ENCODE measurements at places on chromosomes 4 and X.

GRCh38 chrX:107560041-107560440 lies 68.3 kb upstream of the PRPS1 start:
- no peak for DNase-seq

DNA sequence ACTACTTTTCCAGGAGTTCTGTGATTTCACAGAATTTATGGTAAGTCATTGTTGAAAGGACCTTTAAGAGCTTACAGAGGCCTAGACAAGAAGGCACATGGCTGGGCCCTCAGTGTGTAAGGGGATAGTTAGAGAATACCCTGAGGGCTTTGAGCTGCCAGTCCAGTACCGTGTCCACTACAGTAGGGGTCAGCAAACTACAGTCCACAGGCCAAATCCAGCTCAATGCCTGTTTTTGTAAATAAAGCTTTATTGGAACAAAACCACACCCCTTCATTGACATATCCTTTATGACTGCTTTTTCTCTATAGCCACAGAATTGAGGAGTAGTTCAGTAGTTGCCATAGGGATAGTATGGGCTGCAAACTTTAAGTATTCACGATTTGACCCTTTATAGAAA lies 176.2 kb downstream of the MID1 start:
- DNase-seq = no peak

DNA sequence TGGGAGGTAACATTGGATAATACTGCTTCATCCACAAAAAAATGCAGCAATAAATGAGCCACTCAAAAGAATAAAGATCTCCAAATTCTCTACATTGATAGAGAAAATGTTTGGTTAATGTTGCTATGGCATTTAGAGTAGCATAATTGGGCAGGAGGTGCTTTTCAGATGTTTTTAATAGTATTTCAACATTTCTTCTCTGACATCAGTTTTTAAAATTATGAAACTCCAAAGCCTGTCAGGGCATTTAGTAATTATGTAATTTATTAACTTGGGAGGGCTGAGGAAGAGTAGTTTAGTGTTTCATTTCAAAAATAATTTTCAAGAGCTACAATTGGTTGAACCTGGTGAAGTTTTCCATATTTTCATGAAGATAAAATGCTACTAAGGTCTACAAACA lies 211.3 kb upstream of the INTU start:
- DNase-seq = no peak

DNA sequence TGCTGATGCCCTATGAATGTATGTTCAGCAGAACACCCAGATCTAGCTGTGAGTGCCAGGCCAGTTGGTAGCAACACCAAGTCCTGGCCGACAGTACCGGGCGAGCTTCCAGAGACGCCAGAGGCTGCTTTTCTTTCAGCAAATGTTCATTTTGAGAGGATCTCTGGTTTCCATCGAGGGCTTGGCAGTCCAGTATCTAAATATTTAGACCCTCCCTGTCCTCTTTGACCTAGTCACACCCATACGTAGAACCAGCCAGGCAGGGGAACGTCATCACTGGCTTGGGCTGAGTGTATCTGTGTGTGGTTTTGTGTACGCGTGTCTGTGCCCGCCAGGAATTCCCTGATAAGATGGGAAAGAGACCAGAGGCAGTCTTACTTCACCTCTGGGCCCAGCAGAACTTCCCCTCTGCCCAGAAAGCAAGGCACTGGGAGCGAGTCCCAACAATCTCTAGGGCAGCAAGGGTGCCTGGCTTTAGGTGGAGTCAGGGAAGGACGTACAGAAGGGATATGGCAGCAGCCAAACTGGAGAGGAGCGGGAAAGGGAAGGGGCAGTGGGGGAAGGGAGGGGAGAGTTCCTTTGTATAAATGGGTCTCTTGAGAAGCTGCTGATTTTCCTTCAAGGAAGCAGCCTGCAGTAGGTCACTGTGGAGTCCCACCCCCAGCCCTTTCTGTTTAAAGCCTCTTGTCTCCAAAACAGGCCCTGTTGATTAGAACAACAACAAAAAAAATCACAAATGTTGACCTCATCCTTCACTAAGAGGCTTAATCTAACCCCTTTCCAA lies 15.0 kb upstream of the ELF4 start:
- DNase-seq = no peak

DNA sequence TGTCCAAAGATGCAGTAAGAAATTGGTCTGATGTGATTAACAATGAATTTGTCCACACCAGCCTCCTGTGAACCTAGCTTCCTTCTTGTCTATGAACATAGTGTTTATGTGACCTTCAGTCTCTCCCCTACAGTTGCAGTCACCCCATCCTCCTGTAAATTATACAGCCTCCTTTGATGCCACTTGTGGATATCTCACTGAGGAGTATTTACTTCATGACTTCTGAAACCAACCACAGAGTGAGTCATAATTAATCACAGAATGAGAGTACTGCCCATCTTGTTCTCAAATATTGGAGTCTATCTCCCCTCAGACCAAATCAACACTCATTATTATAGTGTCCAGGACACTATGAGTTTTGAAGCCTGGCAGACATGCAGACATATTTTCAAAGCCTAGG lies 27.3 kb upstream of the XAGE2 start:
- DNase-seq = no peak

DNA sequence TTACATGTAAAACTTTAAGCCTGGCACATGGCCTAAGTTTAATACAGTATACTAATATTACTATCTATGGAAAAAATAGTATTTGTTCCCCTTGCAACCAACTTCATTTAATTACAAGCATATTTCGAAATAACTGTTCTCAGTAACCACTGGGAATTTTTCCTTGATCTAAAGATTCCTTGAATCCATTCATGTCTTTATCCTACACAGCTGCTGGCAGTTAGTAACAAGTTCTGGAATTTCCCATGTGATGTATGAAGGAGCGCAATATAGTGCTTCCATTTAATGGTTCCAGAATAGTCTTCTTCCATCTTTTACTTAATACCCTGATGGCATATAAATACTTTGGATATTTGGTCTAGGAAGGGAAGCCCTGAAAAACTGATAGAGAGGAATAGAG lies 136.5 kb downstream of the AASDH start:
- DNase-seq = no peak

DNA sequence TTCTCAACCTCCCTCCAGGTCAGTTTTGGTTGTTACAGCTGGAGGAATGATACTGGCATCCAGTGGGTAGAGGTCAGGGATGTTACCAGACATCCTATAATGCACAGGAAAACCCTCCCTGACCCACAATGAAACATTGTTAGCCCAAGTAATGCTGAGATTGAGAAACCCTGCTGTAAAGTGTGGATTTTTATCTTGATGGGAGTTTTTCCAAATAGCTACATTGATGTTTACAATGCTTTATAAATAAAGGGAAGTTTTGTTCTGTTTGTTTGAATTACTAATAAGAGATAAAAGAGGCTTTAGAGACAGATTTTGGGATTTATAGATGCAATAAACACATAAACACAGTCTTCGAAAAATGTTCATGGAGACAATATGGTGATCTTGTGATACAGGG lies 194.0 kb upstream of the NUDT6 start:
- DNase-seq = no peak

DNA sequence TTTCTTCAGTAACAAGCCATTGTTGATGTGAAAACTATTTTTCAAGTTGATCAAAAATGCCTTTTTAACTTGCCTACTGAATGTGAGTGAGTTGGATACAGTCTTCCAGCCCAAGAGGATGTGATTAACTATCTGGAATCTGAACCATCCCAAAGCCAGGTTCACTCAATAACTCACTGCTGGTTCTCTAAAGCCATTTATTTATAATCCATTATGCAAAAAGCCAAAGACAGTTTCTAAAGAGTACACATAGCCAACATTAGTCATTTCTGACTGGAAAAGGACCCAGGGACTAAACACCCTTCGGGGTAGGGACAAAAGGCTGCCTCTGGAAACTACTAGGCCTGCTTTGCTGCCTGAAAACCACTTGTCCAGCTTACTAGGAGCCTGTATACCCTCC lies 109.6 kb downstream of the SHROOM4 start:
- DNase-seq = no peak

DNA sequence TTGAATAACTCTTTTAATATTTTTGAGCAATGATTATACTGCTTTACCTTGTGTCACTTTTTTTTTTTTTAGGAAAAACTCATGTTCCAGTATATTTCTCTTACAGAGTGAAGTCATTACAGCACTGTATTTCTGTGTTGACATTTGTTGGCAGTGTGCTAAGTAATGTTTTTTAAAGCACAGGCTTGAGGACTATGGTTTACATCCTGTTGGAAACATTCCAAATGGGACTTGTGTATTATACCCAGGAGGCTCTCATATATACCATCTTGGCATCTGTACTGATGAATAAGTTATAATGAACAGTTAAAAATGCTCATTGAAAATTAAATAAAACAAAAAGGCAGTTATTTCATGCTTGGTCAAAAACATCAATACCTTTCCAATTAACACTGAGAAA lies 33.8 kb downstream of the CEP44 start:
- DNase-seq = no peak

GRCh38 chr4:171239196-171239595 lies 574.0 kb upstream of the GALNTL6 start:
- DNase-seq = no peak

- DNase-seq = no peak
These were observed 86.0 kb upstream of the TET2 start for GRCh38 chr4:105060628-105061027.

DNA sequence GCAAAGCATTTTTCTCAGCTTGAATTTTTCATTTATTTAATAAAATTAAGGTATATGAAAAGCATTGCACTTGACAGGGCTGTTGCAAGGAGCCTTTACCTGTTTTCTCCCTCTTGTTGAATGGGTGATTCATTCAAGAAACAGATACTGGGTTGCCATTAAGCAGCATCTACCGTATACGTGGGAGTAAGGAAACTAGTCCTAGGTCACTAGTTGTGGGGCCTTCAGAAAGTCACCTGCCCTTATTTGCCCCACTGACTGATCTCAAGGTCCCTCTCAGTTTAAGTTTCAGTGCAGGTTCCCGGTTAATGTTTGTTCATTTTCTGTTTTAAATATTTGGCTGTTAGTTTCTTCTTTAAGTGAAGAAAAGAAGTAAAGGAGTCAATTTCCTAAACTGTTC lies 34.0 kb downstream of the LHFPL1 start:
- no peak for DNase-seq

DNA sequence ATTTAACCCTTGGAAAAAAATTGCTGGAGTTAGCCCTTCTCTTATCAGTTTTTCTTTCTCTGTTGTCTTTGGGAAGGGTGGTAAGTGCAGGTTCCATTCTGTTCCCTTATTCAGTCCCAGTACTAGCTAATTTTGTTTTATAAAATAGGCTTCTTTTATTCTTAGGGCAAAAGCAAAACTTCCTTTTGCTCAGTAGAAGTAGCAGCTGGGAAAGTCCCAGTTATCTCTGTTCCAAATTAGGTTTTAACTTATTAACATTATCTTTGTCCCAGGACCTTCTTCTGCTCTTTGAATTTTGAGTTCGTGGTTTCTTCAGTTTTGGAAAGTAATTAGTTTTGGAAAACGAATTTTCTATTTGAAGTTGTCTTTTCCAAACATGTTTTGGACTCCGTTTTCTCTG lies 61.1 kb downstream of the BANK1 start:
- DNase-seq = no peak

DNA sequence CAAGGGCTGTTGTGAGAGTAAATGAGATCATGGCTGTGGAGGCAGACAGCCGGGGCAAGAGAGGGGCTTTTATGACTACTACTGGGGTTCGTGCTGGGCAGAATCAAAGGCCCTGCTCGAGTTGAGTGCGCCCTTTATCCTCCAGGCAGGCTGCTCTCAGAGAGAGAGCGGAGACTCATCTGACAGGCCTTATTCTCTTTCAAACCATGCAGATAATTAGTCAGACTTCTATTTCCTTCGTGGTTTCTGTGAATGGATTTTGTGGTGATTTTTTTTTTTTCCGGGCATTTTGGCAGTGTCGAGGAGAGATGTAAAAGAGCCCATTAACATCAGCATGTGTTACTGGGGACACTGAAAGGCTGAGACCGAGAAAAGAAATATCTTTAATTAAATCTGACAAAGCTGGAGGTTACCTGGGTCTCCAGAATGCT lies 73.6 kb downstream of the MED28 start:
- DNase-seq = no peak

- no peak for DNase-seq
These were observed 371.8 kb upstream of the GALNTL6 start for GRCh38 chr4:171441300-171441941.

- DNase-seq = no peak
These were observed 46.2 kb downstream of the ADRA2C start for GRCh38 chr4:3812211-3812934.

DNA sequence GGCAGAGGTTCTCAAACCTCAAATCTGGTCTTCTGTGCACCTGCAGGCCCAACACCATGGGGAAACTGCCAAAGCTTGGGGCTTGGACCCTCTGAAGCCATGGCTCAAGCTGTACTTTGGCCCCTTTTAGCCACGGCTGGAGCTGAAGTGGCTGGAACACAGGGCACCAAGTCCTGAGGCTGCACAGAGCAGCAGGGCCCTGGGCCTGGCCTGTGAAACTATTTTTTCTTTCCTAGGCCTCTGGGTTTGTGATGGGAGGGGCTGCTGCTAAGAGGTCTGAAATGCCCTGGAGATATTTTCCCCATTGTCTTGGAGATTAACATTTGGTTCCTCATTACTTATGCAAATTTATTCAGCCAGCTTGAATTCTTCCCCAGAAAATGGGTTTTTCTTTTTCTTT lies 18.3 kb upstream of the PI4K2B start:
- DNase-seq = no peak

DNA sequence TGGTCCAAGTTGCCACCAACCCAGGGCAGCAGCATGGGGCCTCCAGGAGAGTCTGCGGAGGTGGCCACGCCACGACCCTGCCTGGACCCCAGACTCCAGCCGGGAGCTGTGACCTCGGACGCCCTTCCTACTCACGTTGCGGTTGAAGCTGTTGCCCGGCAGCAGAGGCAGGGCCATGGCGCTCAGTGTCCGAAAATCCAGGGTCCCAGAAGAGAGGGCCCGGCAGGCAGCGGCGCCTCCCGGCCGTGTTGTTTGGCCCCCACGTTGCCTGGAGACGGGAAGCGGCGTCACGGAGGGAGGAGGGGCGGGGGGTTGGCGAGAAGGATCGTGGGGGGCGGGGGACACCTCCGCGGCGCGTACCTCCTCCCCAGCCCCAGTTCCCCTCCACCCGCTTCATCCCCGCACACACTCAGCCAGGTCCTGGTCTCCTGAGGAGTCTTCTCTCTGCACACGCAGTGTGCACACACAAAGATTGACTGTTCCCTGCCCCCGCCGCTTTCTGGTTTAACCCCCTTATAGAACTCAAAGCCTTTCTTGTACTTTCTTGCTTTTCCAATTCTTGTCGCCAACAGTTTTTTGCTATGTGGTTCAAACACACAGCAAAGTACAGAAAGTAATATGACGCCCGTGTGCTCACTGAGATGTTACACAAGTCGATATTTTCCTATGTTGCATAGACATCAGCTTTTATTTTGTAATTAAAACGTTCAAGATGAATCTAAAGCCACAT lies at the start of gene EFHC2:
TSS of gene EFHC2 (minus strand) at position 261 of the 730 bp plus-strand sequence. CDS start at position 177, 84 bp downstream.
- peak; percentile 62 for DNase-seq

- no peak for DNase-seq
These were observed 179.8 kb downstream of the SCFD2 start for GRCh38 chr4:53185869-53186585.
